ENCODE measurements at places on chromosomes 5 and 9.
A peak's percentile ranks its signal among the peaks of the same experiment; 100 is the strongest.

- no peak for DNase-seq
Observed at GRCh38 chr9:128062846-128063831, 4.0 kb downstream of the NAIF1 start.

GRCh38 chr5:151740336-151740942 is 18.0 kb downstream of the ATOX1 start:
- no peak for DNase-seq

GRCh38 chr9:136327304-136327974 is at the start of gene GPSM1:
Gene GPSM1 (plus strand): TSS chr9:136327539. CDS start chr9:136327696, 157 bp downstream.
- no peak for DNase-seq

- DNase-seq = no peak
Observed at GRCh38 chr9:69157751-69158466, 16.2 kb upstream of the TJP2 start.

- no peak for DNase-seq
Observed at GRCh38 chr5:115160975-115161475, 8.7 kb downstream of the TRIM36 start.

GRCh38 chr5:4255441-4255840 is 659.8 kb downstream of the IRX1 start:
- DNase-seq = no peak

DNA sequence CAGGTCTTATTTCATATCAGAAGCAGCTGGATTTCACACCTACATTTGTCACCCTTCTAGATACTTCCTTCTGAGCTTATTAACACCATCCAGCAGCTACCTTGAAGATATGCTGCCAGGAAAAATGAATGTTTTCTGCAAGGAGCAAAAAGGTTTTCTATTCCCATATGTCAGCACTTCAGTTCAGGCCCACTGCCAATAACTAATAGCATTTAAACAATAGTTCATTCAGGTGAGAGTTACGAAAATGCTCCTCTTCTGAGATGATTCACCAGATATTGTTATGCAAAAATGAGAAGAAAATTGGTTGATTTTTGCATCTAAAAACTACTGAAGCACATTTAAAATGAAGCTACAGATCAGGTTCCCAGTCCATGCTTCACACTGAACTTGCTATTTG is 56.4 kb upstream of the ISL1 start:
- no peak for DNase-seq

DNA sequence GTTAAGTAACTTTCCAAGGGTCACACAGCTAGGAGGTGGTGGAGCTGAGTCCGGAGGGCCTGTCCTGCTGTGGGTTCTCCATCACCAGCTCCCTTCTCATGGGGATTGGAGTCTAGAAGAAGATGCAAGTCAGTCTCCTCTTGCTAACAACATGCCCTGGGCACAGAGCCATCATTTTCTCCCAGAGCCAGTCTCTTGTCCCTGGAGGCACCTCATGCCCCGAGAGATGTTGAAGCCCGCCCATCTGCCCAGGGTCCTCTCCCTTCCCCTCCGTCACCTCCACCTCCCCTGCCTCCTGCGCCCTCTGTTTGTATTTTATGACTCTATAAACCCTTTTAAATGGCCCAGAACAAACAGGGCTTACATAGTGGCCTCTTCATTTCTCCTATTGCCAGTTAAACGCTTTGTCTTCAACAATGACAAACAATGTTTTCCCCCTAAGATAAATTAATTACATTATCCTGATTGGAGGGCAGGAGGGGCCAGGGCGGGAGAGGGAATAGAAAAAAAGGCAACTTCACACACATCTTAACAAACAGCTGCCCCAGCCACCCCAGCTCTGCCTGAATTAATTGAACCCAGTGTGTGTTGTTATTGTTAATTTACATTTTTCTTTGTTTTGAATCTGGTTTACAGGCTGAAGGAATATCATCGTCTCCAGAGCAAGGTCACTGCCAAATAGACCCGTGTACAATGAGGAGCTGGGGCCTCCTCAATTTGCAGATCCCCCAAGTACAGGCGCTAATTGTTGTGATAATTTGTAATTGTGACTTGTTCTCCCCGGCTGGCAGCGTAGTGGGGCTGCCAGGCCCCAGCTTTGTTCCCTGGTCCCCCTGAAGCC is 55.8 kb downstream of the ASS1 start:
- no peak for DNase-seq

- no peak for DNase-seq
Observed at GRCh38 chr9:134231330-134231745, 67.0 kb upstream of the RNU6ATAC start.

- no peak for DNase-seq
Observed at GRCh38 chr5:55319491-55319890, 11.7 kb downstream of the MTREX start.

DNA sequence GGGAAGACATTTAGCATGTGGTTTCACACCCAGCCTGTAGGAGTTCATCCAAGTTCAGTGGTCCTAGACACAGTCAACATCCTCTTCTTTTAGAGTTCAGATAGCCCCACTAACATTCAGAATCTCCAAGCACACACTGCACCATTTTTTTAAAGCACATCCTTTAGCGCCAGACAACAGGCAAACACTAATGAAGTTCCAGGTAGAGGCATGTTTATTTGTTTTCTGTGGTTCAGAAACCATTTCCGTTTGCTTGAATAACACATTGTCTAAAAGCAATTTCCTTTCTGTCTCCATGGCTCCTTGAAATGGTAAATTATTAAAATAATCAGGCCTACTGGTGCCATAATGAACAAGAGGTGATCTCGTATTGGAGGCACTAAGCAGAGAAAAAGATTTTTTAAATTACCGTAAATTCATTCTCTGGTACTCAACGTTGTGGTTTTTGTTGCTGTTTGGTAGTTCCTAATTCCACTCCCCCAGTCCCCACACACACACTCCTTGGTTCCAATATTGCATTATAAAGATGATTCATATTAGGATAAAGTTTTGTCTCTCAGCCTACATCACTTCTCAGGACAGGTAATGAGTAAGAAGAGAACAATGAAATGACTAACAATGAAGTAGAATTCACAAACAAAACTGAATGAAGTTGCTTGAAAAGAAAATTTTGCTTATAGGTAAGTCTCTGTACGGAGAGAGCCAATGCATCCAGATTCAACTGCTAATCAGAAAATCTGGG is 153.1 kb downstream of the PCSK1 start:
- DNase-seq = no peak

DNA sequence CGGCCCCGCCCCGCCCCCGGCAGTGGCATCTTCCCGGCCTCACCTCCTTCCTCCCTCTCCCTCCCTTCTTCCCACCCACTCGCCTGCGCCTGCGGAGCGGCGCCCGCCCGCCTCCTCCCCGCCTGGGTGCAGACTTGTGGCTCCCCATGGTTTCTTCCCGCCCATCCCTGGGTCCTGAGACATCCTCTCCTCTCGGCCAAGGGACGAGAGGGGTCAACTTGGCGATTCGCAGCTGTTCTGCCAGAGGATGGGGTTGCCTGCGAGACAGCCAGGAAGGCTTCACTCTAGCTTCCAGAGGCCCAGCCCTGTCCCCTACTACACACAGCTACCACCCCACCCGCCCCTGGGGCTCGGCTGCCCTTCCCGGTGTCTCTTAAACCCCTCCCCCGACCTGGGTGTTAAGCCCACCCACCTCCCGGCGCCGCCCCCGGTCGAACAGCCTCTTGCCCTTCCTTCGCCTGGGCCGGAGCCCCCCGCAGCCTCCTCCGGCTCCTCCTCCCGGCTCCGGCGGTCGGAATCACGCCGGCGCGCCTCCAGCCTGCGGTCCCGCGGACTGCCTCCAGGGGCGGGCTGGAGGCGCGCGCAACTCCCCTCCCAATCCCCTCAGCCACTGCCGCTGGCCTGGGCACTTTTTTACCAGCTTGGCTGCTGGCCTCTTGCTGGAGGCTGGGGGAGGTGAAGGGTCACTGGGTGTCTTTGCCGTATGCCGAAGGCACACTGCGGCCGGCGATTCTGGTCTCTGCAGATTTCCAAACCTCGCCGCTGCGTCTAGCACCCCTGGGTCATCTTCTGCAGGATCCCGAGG is 1.9 kb downstream of the JADE2 start:
- peak; percentile 55 for DNase-seq

DNA sequence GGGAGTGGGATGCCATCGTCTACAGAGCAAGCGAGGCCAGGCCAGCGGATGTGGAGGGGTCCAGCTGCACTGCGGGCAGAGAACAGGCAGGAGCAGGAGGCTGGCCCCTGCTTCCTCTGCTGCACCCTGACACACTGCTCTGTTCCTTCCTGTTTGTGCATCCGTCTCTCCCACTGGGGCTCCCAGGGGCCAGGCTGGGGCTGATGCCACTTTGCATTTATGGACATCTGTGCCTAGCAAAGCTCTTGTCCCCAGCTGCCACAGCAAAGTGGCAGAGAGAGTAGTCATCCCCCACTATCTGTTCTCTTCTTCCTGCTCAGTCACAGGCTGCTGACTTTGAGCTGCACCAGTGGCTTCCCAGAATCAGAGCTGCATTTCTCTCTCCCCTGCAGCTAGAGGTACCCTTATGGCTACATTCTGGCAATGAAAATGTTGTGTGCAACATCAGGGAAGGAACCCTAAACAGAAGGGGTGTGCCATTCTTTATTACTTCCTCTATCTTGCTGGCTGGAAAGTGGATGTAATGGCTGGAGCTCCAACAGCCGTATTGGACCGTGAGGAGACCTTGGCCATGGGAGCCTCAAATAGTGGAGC is 4.2 kb upstream of the NINJ1 start:
- no peak for DNase-seq

GRCh38 chr5:81750308-81751008 is 439 bp downstream of the SSBP2 start:
- DNase-seq = no peak

DNA sequence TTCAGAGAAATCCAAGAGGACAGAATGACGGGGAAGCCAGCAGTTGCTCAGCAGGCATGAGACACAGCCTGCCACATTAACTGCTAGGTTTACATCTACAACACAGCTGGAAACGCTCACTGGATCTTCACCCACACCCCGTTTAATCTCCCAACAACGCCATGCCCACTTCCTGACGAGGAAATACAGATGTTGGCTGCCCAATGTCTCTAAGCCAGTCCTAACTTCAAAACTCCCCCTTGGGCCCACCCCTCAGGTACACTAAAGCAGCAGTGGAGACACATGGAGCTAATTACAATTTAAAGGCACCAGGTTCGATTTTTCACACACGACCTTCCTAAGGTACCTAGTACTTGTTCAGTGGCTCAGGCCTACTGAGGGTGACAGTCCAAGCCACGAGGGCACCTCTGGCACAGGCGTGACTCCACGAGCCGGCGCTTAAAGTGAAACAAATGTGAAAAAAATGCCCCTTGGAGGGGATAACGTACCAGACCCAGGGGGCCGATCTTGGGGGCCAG is 904 bp downstream of the RPL12 start:
- DNase-seq = no peak

DNA sequence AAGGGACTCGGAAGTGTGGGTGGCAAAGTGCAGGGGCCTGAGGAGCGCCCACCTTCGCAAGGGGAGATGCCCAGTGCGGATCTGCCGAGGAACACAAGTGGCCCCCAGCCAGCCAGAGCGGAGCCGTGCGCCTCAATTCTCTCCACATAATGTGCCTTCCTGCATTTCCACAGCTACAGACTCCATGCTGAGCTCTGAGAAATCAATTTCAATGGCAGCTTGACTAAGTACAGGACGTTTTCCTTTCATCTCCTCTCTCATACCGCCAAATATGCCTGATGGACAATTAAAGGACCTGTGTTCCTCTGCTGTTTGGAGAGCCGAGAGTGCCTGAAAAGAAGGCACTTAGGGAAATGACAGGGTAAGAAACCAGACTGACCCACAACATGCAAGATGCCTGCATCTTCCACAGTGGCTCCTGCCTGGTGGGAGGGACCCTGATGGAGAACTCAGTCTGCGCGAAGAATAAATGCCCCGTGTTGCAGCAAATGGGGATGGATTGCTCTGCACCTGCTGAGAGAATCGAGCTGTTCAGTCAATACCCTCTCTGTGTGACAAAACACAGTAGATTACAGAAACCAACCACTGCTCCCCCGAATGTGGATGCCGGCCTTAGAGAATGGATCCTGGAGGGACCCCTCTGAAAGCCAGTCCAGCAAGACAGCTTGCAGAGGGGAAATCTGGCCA is 38.6 kb upstream of the OLFM1 start:
- no peak for DNase-seq

- DNase-seq = no peak
Observed at GRCh38 chr5:63923914-63924313, 38.3 kb downstream of the HTR1A start.

- no peak for DNase-seq
Observed at GRCh38 chr9:84761137-84761808, 91.7 kb downstream of the NTRK2 start.

DNA sequence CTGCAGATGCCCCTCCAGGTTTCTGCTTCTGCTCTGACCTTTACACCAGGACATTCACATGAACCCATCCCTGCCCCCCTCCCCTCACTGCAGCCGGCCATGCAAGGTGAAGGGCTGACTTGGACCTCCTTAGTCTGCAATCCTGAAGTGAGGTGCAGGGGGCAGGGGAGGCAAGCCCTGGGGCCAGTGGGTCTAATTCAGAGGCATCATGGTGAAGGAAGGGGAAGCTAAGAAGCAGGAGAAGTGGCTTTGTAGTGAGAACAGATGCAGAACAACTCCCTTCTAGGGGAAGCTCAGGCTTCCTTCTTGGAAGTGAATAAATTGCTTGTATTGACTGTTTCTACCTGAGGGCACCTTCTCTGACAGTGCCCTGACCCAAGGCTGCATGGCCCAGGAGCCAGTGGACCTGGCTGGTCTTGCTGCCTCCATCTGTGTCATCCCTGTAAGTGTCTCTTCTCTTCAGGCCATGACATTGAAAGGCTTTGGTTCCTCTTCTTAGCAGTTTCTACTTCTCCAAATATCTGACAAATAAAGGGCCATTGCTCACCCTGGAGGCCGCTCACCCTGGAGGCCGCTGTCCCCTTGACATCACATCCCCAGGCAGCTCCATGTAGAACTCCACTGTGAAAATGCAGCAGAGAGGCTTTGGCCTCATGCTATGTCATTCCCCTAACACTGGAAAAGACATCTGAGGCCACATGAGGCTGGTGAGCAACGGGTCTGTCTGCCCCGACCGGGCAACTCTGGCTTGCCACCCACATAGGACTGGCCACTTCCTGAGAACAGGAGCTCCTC is 55.3 kb downstream of the GADD45G start:
- no peak for DNase-seq

DNA sequence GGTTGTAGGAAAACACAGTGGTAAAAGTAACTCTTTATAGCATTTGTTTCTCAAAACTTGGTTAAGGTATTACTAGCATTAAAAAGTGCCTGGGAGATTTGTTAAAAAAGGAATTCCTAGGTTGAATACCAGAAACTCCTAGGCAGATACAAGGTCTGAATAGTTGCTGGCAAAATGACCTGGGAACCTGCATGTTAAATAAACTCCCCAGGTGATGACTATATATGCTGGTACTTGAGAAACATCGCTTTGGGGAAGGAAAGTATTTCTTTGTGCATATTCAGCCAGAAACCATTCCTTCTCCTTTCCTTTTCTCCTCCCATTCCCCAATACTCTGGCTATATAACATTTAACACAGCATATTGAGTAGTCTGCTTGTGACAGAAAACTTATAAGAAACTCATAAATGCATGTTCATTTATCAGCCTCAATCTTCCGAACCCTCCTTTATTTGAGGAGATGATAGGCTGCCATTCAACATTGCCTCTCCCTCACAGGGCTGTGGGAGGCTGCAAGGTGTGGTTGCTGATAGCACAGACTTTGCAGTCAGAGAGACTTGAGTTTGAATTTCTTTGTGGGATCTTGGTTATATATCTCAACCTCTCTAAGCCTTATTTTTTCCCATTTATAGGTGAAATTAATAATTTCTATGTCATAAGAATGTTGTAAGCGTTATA is 28.7 kb downstream of the PCSK1 start:
- DNase-seq = no peak

Measured in stimulated activated CD8-positive, alpha-beta memory T cell treated with anti-CD3 and anti-CD28 coated beads, Interleukin-7, amount 100 ng/mL, for 24 hours (primary cell).